ENCODE measurements at places on chromosomes 3 and 15.

DNA sequence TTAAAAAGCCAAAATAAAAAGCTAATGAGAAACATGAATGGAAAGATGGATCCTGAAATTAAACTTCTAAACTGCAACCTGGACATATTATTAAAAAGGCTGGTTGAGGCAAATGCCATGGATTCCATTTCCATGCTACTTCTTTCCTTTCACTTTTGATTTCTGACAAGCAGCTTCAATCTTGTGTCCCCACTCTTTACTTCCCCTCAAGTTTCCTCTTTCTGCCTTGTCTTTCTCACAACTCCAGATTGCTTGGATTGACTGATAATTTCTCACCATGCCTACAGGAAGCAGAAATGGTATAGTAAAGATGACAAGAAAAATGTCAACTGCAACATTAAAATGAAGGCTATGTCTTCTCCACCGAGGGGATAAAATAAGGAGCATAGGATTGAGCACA, 1136.7 kb downstream of the TUSC7 start:
- no peak for DNase-seq

- DNase-seq, result no peak
Observed at GRCh38 chr3:105788593-105788992, 80.2 kb downstream of the CBLB start.

DNA sequence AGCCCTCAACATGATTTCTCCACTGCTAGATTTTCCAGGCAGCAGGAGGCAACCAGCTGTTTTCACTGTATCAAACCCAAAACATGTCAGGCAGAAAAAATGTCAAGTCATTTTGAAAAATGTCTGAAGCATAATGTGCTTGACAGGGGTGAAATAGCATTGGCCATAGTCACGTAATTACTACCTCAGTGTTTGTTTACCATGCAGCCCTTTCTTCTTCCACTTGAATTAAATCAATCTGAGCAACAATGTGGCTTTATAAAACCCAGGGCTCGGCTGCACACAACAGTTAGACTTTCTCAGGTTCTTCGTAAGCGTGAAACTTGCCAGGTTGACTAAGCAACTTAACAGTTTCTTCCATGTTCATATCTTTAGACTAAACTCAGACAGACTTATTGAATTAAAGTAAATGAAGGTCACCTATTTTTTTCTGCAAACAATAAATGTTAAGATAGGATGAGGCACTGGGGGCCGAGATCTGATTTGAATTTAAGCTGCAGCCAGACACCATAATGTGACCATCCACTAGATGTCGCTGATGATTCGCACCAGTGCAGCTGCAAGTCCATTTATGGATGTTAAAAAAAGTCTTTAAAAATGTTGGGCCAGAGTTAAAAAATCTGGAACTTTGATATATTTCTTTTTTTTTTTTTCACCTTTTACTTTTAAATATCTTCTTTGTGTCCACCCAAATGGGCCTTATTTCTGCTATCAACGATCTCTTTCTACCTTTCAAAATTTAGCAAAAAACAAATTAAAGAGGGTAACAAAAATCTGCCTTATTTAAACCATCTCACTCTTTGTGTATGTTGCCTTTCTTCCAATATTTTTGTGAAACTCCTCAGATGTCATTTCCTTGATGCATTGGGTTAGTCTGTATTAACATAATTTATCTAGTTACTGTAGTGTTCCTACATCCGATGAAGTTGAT, 305.9 kb downstream of the CACNA2D3 start:
- peak; percentile 86 for DNase-seq

GRCh38 chr15:22811640-22812039, 25.2 kb downstream of the NIPA1 start:
- DNase-seq, result peak; percentile 8

GRCh38 chr3:182330646-182331045, 462.7 kb upstream of the ATP11B start:
- DNase-seq, result no peak

DNA sequence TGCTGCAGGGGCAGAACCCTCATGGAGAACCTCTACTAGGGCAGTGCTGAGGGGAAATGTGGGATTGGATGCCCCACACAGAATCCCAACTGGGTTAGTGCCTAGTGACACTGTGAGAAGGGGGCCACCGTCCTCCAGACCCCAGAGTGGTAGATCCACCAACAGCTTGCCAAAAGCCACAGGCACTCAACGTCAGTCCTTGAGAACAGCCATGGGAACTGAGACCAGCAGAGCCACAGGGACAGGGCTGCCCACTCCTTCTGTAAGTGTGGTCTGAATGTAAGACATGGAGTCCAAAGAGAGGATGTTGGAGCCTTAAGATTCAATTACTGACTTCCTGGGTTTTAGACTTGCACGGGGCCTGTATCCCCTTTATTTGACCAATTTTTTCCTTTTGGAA, 1451.5 kb downstream of the SI start:
- no peak for DNase-seq

- DNase-seq, result no peak
Observed at GRCh38 chr3:151133917-151134450, 48.5 kb downstream of the MED12L start.

DNA sequence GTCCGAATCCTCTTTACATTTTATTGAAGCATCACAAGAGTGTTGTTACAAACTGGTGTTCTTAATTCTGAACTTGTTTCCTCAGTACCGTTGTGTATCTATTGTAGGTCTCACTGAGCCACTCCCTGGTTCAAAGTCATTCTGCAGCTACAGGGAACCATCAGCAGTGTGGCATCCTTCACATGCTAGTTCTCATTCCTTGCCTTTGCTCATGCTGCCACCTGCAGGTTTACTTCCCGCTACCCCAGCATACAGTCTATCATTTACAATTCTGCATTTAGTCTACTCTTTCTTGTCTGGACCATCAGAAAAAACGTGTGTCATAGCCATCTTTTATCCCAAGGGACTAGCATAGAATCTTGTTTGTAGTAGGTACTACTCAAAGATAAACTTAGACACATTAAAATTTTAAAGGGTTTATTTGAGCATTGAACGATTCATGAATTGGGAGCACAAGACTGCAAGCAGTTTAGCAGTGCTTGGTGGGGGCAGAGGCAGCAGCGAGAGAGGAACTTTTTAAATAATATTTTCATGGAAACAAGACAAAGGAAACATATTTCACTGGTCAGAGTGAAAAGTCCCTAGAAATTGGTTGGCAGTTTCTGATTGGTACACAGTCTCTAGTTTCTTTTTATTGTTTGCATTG, 402.1 kb downstream of the CADM2 start:
- peak; percentile 63 for DNase-seq

- no peak for DNase-seq
Observed at GRCh38 chr15:100107606-100108225, 234.1 kb downstream of the ADAMTS17 start.

- no peak for DNase-seq
Observed at GRCh38 chr3:121467085-121467484, 78.7 kb downstream of the POLQ start.

- no peak for DNase-seq
Observed at GRCh38 chr3:72753495-72753894, 94.8 kb downstream of the SHQ1 start.

GRCh38 chr3:131690800-131691199, 188.0 kb upstream of the MRPL3 start:
- DNase-seq, result no peak

GRCh38 chr15:99744142-99744541, 10.9 kb upstream of the LYSMD4 start:
- DNase-seq, result no peak

- no peak for DNase-seq
Observed at GRCh38 chr3:23856286-23856685, 50.5 kb downstream of the UBE2E1 start.

- DNase-seq, result no peak
Observed at GRCh38 chr3:195221876-195222617, 48.9 kb downstream of the XXYLT1 start.

DNA sequence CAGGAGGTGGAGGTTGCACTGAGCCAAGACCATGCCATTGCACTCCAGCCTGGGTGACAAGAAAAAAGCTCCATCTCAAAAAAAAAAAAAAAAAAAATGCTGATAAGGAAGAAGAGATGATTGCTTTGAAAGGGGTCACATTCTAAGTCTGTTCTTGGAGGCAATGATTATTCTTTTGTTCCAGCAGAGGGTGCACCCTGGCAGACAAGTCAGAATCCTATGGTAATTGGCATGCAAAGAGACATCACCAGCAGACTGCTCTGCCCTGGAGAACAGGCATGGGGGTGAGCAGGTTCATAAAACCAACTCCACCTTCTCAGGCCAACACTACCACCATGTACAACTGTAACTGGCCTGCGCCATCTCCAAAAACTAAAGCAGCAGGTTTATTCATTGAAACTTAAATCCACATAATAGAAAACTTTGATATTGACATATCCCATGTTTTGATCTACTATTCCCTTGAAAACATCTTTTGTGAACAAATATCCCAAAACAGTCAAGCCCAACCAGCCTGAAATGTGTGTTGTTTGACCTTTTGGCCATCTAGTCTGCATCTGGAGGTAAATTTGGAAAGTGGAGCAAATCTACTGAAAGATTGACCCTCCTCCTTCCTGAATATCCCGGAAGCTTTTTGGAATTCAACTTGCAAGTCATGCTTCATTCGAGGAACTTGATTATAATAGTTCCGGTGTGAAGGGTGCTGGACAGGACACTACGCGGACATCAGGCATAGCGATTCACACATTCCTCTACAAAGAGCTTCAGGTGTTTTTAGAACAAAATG, 100.3 kb downstream of the MECOM start:
- DNase-seq, result no peak

DNA sequence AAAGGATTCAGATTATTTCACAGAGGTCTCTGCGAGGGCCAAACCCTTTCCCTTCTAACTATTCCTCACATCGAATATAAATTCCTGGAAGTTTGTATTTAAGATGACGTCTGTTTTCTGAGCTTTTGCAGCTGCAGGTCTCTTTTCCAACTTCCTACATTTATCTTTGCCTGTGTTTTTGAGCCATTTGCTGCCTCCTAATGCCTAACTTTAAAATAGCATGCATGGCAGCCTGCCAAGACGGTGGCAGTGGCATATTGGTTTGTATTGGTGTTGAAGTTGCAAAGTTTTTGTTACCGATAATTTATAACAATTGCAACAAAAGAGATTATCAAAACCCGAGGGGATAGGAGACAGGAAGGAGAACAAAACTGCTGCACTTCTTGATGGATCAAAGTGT, 187.1 kb upstream of the DNAJC19 start:
- peak; percentile 67 for DNase-seq

DNA sequence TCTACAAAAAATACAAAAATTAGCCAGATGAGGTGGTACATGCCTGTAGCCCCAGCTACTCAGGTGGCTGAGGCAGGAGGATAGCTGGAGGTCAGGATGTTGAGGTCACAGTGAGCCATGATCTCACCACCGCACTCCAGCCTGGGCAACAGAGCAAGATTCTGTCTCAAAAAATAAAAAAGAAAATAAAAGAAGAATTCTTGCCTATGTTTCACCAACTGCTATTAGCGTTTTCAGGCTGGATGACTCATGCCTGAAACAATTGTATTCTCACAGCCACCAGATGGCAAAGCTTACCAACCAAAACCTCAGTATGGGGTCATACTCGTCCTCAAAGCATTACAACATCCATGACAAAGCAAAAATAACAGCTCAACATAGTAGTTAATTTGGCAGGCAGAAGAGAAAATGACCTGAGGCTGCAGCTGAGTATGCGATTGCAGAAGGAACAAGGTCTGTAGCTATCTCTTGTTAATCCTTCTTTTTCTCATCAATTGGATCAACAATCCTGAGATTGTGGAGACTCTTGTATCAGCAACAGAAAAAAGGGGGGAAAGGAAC, 52.2 kb downstream of the TP53BP1 start:
- DNase-seq, result peak; percentile 46

- DNase-seq, result no peak
Observed at GRCh38 chr3:43542328-43543043, 79.3 kb downstream of the ANO10 start.

GRCh38 chr15:92614791-92615785, 40.5 kb downstream of the FAM174B start:
- peak; percentile 33 for DNase-seq

Data from NCI-H345 (cell line).